Glutamatergic neuron (in vitro differentiated cells): ENCODE measurements at places on chromosomes 1 and 21. TPM values are rescaled to one million over a fixed set of nuclear protein-coding genes. Genes with fewer than 3 reads are reported as not detected.

NMNAT2 gene
- total RNA-seq, result 76.4 TPM

SLC9C2 gene
- total RNA-seq, result 0.98 TPM

PADI1 gene
- not detected for total RNA-seq

GJA5 gene
- not detected for total RNA-seq

DNA sequence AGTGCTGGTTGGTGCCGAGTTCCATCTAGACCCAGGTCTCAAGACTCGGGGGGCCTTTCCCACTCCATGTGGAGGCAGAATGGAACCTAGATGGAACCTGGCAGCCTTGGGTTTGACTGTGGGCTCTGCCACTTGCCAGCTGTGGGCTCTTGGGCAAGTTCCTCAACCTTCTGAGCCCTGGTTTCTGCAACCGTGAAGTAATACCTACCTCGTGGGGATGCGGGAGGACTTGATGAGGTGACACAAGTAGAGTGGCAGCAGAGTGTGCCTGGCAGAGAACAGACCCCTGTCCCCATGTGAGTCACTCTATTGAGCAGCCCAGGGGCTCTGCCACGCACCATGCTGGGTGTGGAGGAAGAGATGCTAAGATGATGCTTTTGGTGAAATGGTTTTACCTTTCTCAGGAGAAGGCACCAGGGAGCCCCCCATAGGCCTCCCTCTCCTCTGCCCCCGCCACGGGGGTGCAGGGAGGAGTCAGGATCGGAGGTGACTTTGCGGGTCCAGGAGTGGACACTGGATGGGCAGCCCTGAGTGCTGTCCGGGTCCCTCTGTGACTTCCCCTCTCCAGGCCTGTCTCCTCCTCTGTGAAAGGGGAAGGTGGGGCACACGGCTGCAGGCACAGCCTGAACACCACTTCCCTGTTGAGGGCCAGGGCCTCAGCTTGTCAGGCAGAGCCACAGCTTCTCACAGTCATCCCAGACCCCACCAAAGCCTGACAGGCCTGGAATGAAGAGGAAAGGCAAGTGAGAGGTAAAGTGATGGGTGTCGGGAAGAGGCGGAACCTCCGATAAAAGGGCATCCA is 36.7 kb upstream of the EDN2 start:
- no peak for DNase-seq

GRCh38 chr1:186785503-186785902 is 43.2 kb upstream of the PLA2G4A start:
- no peak for DNase-seq

DNA sequence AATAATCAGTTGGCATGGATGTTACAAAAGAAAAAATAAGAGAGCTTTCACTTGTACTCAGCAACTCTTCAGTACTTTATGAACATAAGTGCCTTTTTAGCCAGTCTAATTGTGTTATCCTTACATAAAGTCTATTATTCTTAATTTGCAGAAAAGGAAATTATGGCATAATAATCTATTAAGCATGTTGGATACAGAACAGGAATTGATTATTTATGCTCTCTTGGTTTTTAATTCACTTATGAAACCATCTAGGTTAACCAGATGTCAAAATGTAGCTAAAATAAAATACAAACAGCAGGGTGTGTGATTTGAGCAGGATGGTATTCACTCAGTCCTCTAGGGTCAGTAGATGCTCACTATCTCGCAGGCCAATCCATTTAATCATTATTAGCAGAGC is 79.7 kb downstream of the PLPPR5 start:
- no peak for DNase-seq

DNA sequence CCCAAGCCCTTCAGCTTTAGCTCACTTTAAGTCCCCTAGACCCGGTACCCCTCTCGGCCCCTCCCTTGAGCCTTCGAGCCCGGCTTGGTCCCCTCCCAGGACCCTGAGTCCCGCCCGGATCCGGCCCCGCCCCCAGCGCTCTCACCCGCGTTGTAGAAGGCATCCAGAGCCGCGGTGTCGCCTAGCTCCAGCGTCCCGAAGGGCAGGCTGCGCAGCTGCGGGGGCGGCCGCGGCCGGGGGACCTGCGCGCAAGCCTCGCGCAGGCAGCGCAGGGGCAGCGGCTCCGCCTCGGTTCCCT is 699 bp downstream of the MAP3K6 start:
- peak; percentile 89 for DNase-seq

DNA sequence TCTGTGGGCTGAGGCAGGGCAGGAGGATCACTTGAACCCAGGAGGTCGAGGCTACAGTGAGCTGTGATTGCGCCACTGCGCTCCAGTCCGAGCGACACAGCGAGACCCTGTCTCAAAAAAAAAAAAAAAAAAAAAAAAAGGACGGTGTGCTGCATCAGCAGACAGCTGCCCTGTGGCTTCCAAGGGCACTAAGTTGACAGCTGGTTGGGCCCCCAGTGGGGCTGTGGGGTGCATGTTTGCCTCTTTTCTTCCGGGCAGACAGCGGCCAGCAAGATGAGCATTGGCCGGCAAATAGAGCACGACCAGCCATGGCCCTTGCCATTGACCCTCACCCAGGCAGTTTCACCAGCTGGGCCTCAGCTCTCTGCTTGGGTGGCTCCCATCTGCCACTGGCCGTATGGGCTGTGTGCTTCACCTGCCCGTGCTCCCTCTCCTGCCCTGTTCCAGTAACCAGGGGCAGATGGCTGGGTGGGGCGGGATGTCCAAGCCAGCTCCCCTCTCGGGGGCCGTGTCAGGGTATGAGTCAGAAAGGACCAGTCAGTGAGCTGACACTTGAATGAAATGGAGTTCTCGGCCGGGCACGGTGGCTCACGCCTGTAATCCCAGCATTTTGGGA is 12.3 kb upstream of the SLC25A34 start:
- peak; percentile 90 for DNase-seq

- no peak for DNase-seq
These were observed 5.0 kb downstream of the COG2 start for GRCh38 chr1:230647321-230647720.

GRCh38 chr1:246428542-246429308 is 78.4 kb downstream of the SMYD3 start:
- DNase-seq, result no peak

DNA sequence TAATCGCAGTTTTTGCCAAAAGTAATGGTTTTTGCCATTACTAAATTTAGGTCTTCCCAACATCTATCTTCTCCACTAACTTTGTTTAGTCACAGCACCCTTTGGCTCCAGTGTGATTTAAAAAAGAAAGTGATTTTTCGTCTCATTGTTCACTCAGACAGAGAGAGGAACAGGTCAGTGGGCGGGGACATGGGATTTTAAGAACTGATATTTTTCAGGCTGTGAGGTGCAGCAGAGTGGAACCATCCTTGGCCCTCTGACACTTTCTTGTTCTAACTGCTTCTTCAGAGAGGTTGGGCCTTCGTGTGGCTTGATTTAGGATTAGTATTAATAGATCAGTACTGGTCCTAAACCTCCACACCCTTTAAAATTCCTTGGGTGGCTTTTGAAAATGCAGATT is 38.8 kb downstream of the CASQ2 start:
- no peak for DNase-seq

DNA sequence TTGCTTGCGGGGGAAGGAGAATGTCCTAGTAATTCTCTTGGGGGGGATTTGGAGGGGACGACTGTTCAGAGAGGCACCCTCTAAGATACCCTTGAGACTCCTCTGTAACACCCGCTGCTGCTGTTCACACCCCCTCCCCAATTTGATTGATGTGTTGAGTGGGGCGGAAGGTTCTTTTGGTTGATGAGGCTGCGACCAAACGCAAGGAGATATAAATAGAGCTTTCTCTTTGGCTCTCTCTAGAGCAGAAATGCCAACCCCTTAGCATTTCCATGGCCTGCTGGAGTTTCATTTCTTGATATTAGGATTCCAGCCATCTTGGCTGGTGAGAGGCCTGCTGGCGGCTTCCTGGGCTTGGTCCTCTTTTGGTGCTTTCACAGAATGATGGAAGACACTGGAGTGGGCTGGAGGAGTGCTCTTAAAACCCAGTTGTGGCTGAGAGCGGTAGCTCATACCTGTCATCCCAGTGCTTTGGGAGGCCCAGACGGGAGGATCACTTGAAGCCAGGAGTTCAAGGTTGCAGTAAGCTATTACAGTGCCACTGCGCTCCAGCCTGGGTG is 2.0 kb downstream of the PIK3CD start:
- DNase-seq, result no peak

DNA sequence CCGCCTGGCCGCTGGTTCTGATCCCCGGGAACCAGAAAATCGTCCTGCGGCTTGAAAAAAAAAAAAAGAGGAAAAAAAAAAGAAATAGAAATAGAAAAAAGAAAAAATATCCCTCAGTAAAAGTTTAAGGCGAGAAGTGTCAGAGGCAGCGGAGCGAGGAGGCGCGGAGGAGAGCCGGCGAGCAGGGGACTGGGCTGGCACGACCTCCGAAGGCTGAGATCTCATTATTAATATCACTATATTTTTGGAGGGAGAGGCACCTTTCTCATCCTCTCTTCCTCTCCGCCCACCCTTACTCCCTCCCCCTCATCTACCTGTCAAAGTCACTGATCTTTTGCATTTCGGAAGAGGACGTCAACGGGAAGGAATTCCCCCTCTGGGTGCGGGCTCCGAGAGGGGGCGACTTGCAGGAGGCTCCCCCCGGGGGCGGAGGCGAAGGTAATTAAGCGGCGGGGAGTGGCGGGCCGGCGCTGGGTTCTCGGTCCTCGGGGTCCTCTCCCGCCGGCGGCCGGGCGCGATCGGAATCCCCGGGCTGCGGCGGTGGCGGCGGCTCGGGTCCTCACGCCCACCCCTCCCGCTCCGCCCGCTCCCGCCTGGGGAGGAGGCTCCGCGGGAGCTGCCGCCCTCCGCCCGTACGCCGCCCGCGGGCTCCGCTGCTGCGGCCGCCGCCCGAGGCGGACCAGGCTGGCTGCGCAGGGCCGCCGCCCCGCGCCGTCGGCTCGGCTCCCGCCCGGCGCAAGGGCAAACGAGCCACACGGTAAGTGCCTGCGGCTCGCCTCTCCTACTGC is at the start of gene NTNG1:
Gene NTNG1, plus strand, starts transcription at position 337 of the 788 bp plus-strand sequence.
- DNase-seq, result peak; percentile 53

GRCh38 chr1:225347123-225347683 is 80.6 kb downstream of the LBR start:
- no peak for DNase-seq

- no peak for DNase-seq
These were observed 5.0 kb downstream of the ABCA4 start for GRCh38 chr1:94115900-94116436.

DNA sequence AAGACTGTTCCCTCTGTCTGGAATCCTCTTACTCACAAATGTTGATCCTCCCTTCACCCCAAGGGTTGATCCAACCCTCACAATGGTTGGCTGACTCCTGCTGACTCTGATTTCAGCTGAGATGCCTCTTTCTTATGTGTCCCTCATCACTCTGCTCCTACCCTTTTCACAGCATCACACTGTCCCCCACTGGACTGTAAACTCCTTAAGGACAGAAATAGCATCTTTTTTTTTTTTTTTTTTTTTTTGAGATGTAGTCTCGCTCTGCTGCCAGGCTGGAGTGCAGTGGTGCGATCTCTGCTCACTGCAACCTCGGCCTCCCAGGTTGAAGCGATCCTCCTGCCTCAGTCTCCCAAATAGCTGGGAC is 97.9 kb upstream of the SYT6 start:
- DNase-seq, result no peak

GRCh38 chr1:170273291-170274130 is 127.8 kb downstream of the NTMT2 start:
- DNase-seq, result no peak
